Activated CD4-positive, alpha-beta T cell treated with anti-CD3 and anti-CD28 coated beads, Interleukin-10, Interleukin-2, amounts not matched to agents 100 ng/mL and 50 ng/mL, durations not matched to agents 16 hours and 8 hours (primary cell): ENCODE measurements at places on chromosomes 1 and 21.

DNA sequence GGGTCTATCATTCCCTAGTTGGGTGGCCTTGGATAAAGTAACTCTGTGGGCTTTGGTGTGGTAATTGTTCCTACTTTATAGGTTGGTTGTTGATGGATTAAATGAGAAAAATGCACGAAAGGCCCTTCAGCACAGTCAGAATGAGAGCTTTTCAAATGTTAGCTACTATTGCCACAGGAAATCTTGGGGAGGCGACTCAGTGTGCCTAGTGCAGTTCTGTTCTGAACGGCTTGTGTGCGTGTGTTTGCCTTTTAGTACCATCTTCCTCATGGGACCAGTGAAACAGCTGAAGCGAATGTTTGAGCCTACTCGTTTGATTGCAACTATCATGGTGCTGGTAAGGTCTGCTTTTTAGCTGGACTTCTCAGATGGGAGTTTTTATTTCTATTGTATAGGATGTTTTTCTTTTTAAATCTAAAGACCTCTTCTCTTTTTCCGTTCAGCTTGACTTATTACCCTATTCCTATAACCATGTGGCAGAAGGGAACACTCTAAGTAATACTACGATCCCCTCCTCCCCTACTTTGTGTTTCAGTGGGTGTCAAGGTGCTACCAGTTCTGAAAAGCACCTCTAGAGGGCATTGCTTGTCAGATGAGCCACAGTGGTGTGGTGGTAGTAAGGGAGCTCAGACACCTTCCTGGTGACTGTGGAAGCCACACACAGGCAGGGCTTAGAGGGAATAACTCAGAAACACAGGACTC is 9.2 kb downstream of the SFT2D2 start:
- peak; percentile 71 for DNase-seq

- DNase-seq: peak; percentile 7
Observed at GRCh38 chr1:241579434-241579833, 47.3 kb downstream of the KMO start.

DNA sequence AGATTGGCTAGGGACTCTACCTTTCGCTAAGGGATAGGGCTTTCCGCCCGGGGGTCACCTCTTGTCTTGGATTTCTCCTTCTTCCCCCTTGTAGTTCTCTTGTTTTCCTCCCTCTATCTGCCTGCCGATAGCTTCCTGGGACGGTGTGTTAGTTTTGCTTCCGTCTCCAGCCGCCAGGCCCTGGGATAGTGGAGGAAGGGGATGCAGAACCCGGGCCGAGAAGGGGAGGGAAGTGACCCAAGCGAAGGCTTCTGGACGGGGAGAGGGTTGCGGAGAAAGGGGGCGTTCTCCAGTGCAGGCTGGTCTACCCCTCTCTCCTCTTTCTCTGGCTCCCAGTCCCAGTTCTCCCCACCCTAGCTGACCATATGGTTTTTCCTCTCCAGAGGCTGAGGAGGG is 871 bp downstream of the TUFT1 start:
- no peak for DNase-seq

GRCh38 chr1:103576065-103576464 is 4.7 kb downstream of the AMY2B start:
- no peak for DNase-seq

- DNase-seq: no peak
Observed at GRCh38 chr1:89808441-89809117, 12.3 kb upstream of the LRRC8D start.

DNA sequence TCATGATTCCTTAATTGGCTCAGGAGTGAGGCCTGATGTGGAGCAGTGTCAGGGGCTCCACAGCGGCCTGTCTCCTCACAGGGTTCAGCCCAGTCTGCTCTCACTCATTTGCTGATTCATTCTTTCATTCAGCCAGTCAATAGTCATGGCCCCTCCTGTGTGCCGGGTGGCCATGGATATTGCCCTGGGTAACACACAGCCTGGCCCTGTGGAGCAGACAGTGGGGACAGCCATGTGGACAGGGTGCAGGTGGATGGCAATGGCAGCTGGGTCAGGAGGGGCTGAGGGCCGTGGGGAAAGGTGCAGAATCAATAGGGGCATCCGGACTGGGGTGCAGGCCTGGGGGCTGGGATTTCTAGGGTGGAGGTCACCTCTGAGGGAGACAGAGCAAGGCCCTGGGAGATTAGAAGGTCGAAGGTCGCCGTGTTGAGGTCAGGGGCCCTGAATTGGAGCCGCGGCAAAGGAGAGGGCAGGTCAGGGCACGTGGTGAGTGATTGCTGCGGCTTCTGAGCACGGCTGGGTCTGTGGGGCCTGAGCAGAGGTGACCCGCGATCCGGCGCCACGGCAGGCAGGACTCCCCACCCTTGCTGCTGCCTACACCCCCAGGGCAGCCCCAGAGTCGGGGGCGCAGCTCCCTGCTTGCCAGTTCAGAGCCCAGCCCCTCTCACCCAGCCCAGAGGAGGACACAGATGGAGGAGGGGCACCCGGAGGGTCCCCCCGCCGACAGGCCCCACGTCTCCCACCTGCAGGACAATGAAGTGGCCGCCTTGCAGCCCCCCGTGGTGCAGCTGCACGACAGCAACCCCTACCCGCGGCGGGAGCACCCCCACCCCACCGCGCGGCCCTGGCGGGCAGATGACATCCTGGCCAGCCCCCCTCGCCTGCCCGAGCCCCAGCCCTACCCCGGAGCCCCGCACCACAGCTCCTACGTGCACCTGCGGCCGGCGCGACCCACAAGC is 33.4 kb downstream of the SLC19A1 start:
- no peak for DNase-seq

DNA sequence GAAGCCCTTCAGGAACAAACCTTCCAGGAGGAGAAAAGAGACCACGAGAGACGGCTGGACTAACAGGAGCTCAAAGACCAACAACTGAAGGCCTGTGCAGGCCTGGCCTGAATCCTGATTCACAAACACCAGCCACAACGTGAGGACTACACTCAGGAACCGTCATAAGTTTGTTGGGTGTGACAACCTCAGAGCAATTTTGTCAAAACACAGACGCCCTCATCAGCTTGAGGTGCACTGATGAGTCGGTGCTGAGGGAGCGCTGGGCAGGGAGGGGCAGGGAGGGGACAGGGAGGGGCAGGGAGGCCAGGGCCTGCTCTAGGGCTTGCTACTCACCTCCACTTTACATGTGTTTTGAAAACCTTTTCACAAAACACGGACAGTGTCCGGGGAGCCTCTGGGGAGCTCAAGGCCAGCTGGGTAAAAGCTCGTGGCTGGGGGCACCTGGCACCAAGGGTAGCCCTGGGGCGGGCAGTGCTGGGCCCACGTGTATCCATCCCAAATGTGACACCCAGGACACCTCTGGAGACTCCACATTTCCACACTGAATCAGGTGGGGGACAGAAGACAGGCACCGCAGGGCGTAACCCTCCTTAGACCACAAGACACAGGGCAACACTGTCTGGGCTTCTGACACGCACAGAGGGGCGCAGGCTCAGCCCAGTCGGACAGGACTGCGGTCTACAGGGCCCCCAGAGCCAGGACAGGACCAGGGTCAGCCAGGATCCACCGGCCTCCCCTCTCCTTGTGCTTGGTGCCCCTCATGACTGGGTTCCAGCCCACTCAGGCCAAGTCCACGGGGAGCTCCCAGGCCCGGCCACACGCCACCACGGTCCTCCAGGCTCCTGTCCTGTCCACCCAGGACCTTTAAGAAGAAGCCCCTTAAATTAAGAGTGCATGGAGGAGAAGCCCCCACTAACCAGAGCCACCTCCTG is 16.5 kb downstream of the LSS start:
- DNase-seq: no peak

GRCh38 chr1:20446796-20447195 is 39.2 kb downstream of the CAMK2N1 start:
- no peak for DNase-seq

- DNase-seq: no peak
Observed at GRCh38 chr1:5968161-5968736, 24.0 kb downstream of the NPHP4 start.

- no peak for DNase-seq
Observed at GRCh38 chr1:215002471-215002870, 80.1 kb upstream of the KCNK2 start.

- no peak for DNase-seq
Observed at GRCh38 chr1:74713849-74714248, 19.0 kb downstream of the CRYZ start.

DNA sequence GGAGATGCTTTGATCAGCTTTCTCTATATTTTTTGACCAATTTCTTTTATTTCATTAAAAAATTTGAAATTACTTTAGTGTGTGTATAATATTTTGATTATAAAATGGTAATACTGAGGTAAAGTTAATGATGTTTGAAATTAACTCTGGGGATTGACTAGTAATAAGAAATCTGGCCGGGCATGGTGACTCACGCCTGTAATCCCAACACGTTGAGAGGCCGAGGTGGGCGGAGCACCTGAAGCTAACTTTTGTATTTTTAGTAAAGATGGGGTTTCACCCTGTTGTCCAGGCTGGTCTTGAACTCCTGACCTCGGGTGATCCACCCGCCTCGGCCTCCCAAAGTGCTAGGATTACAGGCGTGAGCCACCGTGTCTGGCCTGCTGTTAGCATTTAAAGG is 17.5 kb downstream of the SCP2 start:
- DNase-seq: no peak

- DNase-seq: peak; percentile 52
Observed at GRCh38 chr1:21638531-21639341, 30.4 kb downstream of the RAP1GAP start.

DNA sequence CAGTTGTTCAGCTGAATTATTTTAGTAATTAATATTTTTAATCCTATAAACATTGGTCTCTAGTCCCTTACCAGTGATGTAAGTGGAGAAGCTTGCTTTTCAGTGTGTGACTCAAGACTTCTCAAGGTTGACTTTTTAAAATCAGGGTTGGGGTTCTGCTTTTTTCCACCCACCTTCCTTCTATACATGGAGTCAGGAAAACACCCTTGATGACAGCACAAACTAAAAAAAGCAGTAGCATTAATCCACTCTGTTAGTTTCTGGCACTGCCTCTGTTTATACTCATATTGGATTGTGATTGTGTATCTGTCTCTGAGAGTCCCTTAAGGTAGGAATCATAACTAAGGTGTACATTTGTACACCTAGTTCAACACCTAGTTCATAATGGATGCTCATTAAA is 8.3 kb upstream of the PLEKHO1 start:
- no peak for DNase-seq

GRCh38 chr21:42198929-42199867 is 19.7 kb upstream of the ABCG1 start:
- peak; percentile 32 for DNase-seq

GRCh38 chr21:32135401-32136363 is 143.2 kb downstream of the MIS18A start:
- no peak for DNase-seq

- peak; percentile 51 for DNase-seq
Observed at GRCh38 chr1:39110325-39110851, 84.2 kb downstream of the NDUFS5 start.

DNA sequence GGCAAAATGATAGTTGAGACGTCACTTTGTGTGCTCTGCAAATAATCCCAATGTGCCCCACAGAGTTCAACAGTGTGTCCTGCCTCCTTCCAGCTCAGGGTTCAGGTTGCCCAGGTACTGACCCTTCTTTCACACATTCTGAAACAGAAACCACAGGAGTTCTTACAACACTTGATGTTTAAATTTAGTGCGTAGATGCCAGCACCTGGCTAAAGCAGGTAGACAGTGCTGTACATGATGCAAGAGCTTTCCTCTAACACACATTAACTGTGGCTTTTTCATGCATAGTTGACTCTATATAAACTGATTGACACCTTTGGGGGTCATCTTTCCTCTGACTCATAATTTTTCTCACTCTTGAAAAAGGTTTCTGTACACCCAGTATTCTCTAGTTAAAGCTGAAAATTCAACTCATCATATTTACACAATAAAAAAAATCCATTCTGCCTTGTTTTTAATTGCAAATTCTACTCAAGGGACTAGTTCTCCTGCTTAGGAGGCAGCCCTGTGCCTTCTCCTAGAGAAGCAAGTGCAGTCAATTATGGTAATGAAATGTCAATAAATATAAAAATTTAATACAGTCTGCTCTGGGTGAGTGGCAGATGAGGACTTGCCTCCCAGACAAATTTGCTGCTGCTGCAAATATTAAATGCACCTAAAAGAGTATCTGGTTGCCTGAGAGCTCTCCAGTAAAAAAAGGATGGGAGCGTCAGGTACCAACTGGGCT is 91.4 kb downstream of the NR5A2 start:
- no peak for DNase-seq

- no peak for DNase-seq
Observed at GRCh38 chr1:198906739-198907422, 268.0 kb downstream of the PTPRC start.

DNA sequence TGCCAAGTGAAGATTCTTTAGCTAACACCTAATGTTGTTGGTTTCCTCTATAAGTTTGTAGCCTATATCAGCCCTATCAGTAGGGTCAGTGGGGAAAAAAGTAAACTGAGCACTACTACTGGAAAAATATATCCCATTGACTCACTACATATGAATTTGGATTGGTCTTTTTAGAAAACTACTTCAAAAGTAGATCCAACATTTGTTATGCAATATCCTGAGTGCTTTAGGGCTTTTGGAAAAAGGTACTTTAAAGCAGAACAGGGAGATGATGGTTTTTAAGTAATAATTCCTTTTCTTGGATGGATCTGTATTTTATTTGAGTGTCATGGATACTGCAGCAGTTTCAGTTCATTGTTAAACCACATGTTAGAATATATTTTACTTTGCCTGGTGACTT is 7.1 kb downstream of the C1orf21 start:
- no peak for DNase-seq

GRCh38 chr1:14593302-14593701 is 5.2 kb upstream of the KAZN start:
- DNase-seq: no peak

DNA sequence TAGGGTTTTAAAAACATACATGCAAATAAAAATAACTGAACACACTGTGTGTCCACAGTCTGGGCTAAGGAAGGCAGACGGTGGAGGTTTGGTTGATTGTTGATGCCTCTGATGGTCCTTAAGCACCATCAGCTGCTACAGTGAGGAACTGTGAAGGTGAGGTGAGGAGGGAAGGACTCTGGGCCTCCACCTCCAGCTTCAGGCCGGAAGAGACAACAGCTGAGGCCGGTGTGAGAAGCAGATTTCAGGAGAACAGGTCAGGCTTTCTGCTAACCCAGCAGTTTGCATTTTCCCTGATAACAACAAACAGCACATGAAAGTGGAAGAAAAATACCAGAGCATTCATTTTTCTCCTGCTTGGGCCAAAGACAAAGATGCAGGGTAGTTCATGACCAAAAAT is 189.9 kb upstream of the AJAP1 start:
- no peak for DNase-seq

GRCh38 chr1:8061210-8061609 is 35.1 kb upstream of the ERRFI1 start:
- DNase-seq: no peak

DNA sequence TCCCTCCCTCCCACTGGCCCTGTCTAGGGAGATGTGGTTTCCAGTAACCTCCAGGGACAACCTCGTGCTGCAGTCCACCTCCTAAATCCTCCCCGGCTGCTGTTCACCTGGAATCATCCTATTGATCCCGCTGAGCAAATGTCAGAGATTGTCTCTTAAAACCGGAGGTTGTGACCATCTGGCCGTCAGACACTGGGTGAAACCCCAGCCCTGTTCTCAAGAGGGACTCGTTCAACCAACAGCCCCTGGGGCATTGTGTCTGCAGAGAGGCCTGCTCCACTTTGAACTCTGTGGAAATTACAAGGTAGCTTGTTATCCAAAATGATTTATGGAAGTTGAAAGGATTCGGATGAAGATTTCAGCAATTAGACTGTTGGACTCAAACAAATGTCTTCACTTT is 498.0 kb downstream of the MATN1 start:
- no peak for DNase-seq
